Activated CD4-positive, alpha-beta T cell treated with anti-CD3 and anti-CD28 coated beads, Interleukin-2, amount 50 U/mL, for 16 hours (primary cell): ENCODE measurements at places on chromosomes 12 and 14.

- DNase-seq: no peak
Observed at GRCh38 chr14:26707234-26707633, 109.4 kb upstream of the NOVA1 start.

- no peak for DNase-seq
Observed at GRCh38 chr12:78473136-78473535, 391.4 kb upstream of the SYT1 start.

GRCh38 chr12:54358191-54358944 is 5.9 kb downstream of the GPR84 start:
- peak; percentile 72 for DNase-seq

DNA sequence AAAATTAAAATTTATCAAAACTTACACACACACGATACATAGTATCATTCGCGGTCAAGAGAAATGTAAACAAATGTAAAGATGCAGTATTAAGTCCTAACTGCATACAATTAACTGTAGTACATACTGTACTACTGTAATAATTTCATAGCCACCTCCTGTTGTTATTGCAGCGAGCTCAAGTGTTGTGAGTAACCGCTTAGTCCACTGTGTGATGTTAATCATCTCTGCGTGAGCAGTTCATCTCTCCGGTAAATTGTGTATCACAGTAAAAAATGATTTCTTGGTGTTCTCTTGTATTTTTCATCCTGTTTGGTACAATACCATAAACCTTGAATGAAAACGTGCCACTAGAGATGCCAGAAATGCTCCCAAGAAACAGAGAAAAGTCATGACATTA is 6.5 kb downstream of the EPS8 start:
- DNase-seq: no peak

GRCh38 chr12:82411546-82412230 is 53.4 kb downstream of the METTL25 start:
- DNase-seq: no peak

DNA sequence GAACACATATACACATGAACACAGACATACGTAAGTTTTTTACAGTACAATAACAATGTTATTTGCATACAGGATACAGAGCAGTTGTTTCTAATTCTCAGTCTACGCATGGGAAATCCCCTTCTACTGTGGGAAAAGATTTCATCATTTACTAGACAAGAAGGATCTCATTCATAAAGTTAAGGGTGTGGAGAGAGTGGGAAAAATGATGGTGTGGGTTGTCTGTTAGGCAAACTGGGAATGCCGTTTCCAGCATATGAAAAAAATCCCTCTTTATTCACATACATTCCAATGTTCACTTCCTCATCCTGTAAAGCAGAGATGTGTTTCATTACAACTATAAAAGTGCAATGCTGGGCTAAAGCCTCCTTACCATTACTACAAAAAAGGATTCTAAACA is 120.9 kb downstream of the SINHCAF start:
- DNase-seq: peak; percentile 58

DNA sequence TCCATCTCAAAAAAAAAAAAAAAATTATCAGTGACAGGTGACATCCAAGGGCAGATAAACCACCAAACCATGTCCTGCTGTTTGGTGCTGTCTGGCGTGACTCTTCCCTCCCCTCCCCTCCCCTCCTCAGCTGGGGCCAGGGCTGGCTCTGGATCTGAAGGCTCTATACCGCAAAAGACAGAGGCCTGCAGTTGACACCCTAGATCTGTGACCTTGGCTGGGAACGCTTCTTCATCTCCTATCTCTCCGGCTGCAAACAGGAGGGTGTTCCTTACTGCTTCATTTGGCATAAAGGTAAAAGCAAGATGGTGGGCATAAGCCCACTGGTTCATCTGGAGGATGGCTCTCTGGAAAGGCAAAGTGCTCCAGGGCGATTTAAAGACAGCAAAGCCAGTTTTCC is 126.8 kb upstream of the PRMT8 start:
- no peak for DNase-seq

- DNase-seq: no peak
Observed at GRCh38 chr12:60644076-60644475, 1048.2 kb downstream of the SLC16A7 start.

DNA sequence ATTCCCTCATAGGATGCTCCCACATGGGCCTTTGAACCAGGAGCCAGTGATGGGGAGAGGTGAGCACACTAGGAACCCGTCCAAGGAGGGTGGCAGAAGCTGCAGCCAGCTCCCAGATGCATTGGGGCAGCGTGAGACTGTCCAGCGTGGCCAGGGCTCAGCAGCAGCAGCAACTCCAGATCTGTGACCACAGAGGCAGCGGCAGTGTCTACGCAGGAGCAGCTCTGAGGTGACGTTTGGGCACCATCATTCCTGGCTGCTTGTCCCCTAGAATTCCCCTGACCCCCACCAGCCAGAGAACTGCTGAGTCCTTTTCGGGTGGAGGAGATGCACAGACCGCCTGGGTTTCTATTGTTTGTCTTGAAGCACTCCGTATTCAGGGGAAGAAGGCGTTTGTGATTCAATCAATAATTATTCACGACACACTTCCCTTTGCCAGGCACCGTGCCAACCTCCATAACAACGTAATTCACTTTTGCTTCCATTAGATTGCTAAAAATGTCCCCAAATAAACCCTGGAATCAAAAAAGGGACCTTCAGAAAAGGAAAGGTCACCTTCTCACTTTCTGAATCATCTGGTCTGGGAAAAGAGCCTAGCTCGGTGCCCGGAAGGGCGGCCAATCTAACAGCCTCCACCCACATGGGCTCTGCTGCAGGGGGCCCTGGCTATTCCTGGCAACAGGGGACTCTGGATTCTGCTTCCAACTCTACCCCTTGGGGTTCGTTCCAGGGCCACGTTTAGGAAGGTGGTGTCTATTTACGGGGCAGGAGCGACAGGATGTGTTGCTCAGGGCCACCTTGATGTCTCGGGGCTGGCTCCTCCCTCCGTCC is 11.4 kb upstream of the BDKRB2 start:
- no peak for DNase-seq

GRCh38 chr14:48618057-48618456 is 942.7 kb upstream of the MDGA2 start:
- DNase-seq: no peak

GRCh38 chr14:72782817-72783216 is 111.1 kb downstream of the DPF3 start:
- no peak for DNase-seq

DNA sequence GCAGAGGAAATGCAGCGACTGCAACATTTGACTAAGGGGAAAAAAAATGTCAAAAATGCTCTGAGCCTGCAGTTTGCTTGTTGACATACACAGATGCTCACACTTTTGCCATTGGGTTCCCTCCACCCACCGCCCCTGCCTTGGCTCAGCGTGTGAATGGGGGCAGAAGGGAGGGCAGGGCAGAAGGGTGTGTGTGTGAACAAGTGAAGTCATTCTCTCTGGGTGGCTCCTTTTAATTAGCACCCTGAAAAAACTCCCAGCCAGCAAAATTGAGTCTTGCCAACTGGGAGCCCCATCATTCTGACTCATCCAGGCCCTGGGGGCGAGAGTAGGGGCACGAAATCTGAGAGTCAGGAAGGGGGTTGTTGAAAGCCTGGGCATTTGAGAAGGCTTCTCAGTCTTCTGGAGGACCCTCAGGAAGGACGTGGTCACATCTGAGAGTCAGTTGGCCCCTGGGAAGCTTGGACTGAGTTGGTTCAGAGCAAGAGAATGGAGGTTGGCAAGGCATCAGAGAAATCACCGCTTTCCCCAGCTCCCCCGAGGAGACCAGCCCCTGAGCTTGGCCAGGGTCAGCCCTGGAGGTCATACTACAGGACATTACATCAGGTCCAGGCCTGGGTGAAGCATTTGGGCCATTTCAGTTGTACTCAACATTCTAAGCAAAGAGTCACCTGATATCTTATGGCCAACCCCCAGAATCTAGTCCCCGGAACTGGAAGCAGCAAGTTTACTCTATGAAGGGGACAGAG is 22.7 kb upstream of the KRT78 start:
- DNase-seq: no peak

- DNase-seq: no peak
Observed at GRCh38 chr14:49594347-49595091, 4.2 kb upstream of the LRR1 start.

GRCh38 chr12:109948368-109948767 is 47.8 kb downstream of the GIT2 start:
- DNase-seq: no peak

- no peak for DNase-seq
Observed at GRCh38 chr14:76997257-76997970, 31.1 kb downstream of the IRF2BPL start.
